ENCODE measurements at places on chromosomes 11 and 22.

DNA sequence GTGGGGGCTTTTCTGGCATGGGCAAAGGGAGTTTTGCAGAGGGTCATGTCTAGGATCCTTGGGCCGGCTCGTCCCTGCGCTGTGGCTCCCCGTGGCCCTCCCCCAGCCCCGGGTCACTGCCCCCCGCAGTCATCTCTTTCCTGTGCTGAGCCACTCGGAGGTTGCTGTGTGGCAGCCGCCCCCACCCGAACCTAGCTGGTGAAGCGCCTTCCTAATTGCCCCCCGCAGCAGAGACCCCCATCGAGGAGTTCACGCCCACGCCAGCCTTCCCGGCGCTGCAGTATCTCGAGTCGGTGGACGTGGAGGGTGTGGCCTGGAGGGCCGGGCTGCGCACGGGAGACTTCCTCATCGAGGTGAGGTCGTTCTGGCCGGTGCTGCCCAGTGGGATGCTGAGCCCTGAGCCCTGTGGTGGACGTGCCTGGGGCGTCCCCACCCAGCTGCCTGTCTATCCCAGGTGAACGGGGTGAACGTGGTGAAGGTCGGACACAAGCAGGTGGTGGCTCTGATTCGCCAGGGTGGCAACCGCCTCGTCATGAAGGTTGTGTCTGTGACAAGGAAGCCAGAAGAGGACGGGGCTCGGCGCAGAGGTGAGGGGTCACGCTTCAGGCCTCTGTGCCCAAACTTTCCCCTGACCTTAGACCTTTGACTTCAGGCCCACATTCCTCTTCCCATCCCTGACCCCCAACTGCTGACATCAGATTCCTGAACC, 32.0 kb downstream of the SHANK3 start:
- no peak for DNase-seq

- DNase-seq: no peak
Observed at GRCh38 chr11:130636722-130637464, 188.4 kb downstream of the ADAMTS15 start.

- DNase-seq: peak; percentile 12
Observed at GRCh38 chr11:113113801-113114704, 152.8 kb downstream of the NCAM1 start.

DNA sequence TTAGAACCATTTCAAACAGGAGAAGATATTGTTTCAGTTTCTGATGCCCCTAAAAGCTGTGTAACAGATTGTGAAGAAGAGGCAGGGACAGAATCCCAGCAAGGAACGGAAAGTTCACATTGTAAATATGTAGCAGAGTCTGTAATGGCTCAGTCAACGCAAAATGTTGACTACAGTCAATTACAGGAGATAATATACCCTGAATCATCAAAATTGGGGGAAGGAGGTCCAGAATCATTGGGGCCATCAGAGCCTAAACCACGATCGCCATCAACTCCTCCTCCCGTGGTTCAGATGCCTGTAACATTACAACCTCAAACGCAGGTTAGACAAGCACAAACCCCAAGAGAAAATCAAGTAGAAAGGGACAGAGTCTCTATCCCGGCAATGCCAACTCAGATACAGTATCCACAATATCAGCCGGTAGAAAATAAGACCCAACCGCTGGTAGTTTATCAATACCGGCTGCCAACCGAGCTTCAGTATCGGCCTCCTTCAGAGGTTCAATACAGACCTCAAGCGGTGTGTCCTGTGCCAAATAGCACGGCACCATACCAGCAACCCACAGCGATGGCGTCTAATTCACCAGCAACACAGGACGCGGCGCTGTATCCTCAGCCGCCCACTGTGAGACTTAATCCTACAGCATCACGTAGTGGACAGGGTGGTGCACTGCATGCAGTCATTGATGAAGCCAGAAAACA, 40.8 kb downstream of the IGLL1 start:
- DNase-seq: peak; percentile 48

DNA sequence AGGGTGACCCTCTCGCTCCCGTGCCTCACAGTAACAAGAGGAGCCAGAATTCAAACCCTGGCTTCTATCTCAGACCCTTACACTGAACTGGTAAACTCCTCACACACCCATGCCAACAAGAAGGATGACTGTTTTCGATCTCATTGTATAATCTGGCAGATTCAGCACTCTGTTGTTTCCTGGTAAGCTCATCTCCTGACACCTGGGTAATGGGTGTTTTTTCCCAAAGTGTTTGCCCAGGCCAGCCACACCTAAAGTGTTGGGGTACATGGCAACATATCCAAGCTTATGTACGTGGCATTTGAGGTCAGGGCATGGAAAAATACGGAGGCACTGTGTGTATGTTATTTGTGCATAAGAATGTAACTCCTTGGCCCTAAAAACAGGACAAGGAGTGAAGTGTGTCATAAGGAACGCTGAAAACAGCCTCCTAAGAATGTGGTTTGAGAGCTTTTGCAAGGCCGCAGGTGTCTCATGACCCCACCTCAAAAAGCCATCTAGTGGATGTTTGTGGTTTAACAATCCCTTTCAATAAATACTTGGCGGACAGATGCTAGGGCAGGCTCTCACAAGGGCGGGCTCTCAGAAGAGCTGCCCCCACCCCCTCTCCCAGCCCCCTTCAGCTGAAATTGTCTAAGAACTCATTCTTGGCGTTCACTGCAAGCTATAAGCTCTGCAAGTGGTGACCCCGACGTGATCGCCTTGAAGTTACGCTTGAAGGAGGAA, at the start of gene MS4A15:
TSS of gene MS4A15 (plus strand) at position 561 of the 726 bp plus-strand sequence. CDS start 6,867 bp downstream, outside the sequence.
- DNase-seq: no peak

DNA sequence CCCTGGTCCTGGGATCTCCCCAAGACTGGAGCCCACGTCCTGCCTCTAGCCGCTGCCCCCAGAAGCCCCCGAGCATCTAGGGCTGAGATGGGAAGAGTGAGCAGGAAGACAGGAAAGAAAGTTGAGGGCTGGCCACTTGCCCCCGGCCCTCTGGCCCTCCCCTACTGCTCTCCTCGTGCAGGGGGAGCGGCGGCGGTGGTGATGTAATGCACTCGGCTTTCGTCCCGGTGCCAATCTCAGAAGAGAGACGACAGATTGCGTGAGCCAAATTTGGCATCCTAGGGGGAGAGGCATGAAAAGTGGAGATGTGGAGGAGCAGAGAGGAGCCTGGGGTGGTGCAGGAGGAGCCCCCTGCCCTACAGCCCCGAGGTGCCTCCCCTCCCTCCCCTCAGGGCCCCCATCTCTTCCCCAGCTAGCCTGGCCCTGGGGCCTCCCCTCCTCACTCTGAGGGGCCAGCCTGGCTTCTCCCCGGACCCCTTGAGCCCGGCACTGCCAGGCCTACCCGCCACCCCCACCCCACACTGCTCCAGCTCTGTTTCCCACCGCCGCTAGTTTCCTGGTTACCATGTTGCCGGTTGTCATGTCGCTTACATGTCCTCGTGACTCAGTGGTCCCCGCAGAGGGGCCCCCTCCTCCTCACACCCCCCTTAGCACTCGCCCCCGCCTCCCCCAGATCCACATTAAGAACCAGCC, 2.5 kb downstream of the KCNJ4 start:
- no peak for DNase-seq

DNA sequence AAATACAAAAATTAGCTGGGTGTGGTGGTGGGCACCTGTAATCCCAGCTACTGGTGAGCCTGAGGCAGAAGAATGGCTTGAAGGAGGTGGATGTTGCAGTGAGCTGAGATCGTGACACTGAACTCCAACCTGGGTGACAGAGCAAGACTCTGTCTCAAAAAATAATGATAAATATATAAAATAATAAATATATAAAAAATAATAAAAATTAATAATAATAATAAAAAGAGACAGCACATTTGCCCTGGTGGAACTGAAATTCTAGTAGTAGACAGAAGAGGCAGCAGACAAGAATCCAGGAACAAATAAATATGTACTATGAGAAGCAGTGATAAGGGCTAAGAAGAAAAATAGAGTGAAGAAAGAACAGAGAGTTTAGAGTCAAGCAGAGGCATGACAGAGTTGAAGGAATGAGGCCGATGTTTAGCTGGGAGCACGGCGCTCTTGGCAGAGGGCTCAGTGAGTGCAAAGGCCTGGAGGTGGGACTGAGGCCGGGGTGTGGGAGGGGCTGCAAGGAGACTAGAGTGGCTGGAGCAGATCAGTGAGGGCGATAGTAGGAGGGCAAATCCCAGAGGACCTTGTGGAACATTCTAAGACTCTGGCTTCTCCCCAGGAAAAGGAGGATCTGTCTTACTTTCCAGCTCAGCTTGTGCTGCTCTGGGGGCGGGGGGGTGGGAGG, 410.3 kb downstream of the MN1 start:
- no peak for DNase-seq

GRCh38 chr11:95661162-95661561, 128.4 kb downstream of the FAM76B start:
- DNase-seq: no peak

GRCh38 chr11:104690241-104690640, 208.0 kb downstream of the CASP12 start:
- DNase-seq: no peak

- peak; percentile 57 for DNase-seq
Observed at GRCh38 chr22:44172370-44173108, 8.2 kb upstream of the PARVG start.

DNA sequence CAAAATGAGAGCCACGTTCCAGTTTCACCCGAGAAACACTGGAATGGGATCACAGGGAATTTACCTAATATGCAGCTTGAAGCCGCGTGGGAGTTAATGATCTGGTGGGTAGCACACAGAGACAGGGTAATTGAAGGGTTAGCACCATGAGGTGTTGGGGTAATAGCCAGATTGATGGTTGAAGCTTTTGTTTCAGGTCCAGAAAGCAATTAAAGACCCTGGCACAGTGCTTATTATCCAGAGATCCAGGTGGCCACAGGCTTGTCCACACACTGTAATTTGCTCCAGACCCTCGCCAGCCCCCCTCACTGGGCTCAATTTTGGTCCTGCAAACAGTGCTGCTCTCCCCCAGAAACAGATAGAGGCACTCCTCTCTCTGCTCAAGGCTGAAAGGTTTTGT, 282.5 kb upstream of the ISX start:
- DNase-seq: no peak

- DNase-seq: no peak
Observed at GRCh38 chr11:721247-721740, 15.3 kb downstream of the EPS8L2 start.

GRCh38 chr11:66020618-66021357, 5.5 kb downstream of the CATSPER1 start:
- no peak for DNase-seq

DNA sequence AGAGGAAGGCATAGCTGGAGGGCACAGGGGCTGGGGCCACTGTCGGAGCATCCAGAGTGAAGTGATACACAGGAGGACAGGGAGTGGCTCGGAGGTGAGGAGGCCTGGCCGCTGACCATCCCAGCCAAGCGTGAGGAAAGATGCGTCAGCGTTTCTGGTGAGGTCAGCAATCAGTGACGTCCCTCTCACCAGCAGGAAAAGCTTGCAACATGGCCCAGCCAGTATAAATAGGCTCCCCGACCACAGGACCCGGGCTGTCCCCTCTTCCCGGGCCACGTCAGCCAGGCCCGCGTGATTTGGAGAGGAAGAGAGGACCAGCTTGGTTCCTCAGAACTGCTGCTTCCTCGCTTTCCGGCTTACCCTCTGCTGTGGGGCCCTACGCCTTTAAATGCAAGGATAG, 4.2 kb upstream of the OSM start:
- no peak for DNase-seq

DNA sequence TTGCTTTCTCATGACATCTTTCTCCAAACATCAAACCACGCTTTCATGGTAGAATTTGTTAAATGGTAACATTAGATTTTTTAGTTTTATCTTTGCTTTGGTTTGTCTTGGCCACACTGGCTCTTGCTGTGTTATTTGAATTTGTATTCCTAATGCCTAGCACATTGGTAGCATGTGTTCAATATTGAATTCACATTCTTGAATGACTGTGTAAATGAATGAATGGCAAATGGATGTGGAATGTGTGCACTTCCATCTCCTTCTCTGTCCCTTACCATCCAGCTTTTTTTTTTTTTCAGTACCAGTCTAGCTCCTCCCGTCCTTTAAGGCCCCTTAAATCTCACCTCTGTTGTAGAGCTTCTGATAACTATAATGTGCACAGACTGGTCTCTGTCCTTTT, 41.2 kb downstream of the HEPHL1 start:
- DNase-seq: no peak

DNA sequence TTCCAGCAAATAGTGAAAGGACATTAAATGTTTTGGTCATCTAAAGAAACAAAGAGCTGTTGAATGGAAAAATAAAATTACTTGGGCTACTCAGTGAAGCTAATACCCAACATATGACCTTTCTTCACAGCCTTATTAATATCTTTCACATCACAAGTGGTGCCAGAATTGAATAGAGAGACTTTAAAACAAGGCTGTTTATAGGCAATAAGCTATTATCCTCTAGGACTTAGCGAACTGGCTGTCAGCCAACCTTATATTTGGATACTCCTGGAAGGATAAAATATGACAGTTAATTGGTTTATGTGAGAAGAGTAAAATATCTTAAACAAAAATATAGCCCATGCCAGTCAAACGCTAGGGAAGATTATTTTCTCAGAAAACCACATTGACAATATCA, 225.5 kb upstream of the BLID start:
- DNase-seq: no peak

- DNase-seq: no peak
Observed at GRCh38 chr22:17998913-17999312, 25.4 kb downstream of the MICAL3 start.

DNA sequence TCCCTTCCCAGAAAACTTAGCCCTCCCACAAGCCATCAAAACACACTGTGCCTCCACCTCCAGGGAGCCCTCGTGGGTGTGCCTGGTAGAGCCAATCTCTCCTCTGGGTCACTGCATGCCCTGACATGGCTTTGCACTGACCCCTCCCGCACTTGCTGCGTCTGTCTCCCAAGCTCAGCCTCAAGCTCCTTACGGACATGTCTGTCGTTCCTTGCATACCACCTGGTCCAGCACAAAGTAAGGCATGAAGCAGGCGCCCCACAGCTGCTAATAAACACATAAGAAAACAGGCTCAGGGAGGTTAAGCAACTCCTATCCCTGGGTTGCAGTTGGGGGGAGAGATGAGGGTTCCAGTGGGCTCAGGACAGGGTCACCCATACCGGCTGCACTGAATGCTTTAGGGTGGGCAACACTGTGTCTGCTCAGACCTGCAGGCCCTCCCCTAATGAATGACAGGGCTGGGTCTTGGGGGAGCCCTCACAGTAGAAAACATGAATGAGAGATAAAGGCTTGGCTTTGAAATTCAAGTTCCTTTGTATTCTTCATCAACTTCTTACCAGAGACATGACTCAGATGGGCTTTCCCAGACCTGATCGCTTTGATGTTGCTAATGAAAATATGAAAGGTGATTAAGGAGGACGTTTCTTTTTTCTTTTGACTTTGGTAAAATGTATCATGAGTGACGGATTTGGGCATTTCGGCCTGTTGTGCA, 38.0 kb downstream of the PHF21B start:
- no peak for DNase-seq

DNA sequence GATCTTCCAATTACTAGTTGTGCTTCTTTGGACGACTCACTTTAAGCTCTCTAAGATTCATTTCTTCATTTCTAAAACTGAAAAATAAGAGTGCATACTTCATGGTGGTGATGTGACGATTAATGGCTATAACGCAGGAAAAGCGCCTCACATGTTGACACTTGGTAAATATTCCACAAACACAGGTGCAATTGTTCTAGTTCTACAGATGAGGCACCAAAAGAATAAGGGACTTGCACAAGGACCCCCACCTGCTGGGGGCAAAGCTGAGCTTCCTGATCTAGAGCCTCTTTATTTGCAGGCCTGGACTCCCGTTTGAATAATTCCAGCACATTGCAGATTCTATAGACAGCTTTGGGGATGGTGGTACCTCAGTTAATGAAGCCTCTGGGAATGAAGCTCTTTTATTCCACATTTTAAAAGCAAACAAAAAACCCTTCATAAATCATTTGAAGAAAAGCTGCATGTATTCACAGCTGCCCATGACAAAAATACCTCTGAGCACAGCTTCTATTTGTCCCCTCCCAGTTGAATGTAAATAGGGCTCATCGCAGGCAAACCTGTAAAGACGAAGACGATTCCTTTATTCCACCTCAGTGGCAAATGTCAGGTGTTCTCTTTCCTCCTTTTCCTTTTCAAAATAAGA, 14.9 kb upstream of the CADM1 start:
- DNase-seq: peak; percentile 8
